ENCODE measurements at places on chromosomes 16 and 17.

- no peak for DNase-seq
Observed at GRCh38 chr16:27174798-27175197, 28.5 kb upstream of the KDM8 start.

DNA sequence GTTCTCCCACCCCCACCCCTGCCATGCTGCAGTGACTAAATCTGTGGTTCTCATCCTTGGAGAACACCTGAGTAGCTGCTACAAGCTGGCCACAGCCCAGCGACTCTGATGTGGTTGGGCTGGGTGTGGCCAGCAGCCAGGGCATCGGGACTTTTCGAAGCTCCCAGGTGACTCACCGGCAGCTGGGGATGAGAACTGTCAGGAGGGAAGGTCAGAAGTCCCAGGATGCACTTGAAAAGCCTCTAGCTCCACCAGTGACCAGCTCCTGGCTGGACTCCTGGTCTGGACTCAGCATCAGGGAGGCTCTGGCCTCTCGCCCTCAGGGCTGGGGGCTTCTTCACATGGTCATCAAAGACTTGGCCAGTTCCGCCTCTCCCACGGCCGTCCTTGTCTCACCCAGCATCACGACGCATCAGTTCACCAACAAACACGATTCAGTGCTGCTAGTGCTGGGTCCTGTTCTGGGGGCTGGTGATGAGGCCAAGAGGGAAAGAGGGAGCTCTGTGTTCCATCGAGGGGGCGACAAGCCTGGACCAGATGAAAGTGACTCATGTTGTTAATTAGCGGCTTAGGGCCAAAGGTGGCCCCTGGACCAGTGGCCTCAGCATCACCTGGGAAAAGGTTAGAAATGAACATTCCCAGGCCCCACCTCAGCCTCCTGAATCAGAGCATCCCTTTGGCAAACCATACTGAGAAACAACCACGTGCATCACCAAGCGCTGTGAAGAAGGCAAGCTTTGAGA is 3.9 kb upstream of the C17orf99 start:
- no peak for DNase-seq

GRCh38 chr17:43399839-43400328 is 1.1 kb downstream of the ARL4D start:
- DNase-seq, result no peak

GRCh38 chr17:57478478-57479250 is 222.3 kb downstream of the MSI2 start:
- DNase-seq, result no peak

DNA sequence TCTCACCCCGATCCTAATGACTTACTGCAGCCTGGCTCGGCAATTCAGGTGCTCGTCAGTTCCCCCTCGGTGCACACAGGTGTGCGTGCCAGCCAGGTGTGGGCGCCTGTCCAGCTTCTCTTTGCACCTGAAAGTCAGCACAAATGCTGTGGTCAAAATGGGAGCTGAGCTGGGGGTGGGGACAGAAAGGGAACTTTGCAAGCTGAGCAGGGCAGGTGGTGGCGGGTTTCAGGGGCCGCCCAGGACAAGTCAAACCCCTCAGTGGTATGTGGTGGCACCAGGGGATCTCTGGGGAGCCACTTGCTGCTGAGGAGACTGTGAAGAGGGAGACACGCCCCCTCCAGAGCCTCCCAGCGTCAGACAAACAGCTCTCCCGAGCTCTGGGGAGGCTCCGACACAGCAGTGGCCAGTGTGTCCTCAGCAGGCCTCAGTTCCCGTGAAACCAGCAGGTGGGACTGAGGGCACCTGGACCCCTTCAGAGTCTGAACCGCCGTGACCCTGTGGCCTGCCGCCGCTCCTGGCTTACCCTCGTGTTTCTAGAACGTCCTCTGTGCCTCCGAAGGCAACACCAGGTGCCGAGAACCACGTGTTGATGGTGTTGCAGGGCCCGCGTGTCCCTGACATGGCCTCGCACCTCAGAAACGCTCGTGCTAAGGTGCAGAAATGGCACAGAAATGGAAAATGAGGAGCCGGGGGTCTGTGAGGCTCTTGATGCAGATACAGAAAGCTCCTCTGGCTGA is 233.5 kb upstream of the TNRC6C start:
- no peak for DNase-seq

- no peak for DNase-seq
Observed at GRCh38 chr16:5590416-5590815, 492.8 kb upstream of the EEF2KMT start.

DNA sequence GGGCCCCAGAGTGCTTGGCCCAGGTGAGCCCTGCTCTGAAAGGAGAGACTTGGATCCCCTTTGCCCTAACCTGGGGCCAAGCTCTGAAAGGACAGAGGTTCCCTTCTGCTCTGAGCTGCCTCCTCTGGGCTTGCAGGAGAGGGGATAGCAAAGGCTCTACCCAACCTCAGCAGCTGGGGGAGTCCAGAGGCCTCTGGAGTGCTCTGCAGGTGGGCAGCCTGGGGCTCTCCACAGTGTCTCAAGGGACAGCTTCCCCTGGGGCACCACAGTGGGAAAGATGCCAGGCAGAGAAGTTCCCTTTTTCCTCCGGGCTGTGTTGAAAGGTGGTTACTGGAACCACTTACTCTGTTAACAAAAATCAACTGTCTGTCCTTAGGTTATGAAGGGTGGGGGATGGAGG is 48.2 kb upstream of the MGAT5B start:
- DNase-seq, result no peak

Data from NCI-H1048 (cell line).